Stimulated activated CD4-positive, alpha-beta T cell treated with anti-CD3 and anti-CD28 coated beads, Interleukin-1b, Interleukin-23, amount 100 ng/mL, for 24 hours (primary cell): ENCODE measurements at places on chromosomes 13 and 19.

- no peak for DNase-seq
These were observed 316.8 kb upstream of the KLF12 start for GRCh38 chr13:74450964-74451363.

GRCh38 chr13:111962431-111962891 is 104.5 kb upstream of the SOX1 start:
- DNase-seq, result no peak

DNA sequence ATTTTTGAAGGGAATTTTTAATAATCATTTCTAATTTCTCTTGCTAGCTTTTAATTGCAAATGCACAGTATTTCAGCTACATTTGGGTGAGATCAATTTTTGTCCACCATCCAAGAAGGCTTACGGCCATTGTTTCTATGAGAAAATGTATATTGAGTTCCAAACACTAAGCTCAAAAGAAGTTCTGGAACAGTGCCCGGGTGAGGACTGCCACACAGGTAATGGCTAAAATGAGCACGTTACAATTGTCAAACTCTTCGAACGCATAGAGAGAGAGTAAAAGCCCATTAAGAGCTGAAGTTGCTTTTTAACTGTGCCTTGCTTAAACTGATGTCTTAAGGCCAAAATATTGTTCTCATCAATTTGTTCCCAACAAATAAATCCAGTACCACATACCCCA is 755.0 kb downstream of the DIAPH3 start:
- DNase-seq, result no peak

- peak; percentile 40 for DNase-seq
These were observed 467 bp upstream of the CLN5 start for GRCh38 chr13:76991432-76991795.

- DNase-seq, result no peak
These were observed 148.0 kb downstream of the SIPA1L3 start for GRCh38 chr19:38055010-38055409.

DNA sequence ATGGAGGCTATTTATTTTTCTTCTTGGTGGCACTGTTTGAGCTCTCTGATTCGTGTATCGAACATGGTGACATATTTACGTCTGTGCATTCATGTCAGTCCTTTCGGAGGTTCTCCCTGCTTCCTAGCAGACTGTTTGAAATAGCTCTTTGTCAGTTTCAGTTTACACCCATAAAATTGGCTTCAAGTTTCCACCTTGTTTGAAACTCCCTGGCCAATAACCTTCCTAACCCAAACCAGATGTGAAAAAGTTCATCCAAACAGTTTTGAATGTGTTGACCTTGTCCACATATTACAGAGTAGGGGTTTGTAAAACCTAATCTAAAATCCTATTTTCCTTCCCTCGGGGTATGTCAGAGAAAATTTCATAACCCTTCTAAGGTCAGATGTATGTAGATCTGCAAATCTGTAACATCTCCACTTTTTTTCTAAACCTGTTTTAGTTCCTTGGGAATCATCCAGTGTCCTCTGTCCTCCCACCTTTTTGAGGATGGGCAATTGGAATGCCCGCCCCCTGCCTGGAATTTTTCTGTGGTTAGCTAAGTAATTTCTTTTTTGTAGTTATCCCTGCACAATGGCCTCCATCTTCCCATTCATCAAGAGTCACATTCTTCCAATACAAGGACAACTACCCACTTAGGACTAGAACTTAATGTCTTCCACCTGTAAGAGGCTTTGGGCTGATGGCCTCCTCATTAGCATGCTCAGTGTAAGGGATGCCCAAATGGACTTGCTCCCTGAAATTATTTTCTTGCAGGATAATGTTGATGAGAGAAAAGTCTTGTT is 499.8 kb downstream of the GPC6 start:
- DNase-seq, result no peak

DNA sequence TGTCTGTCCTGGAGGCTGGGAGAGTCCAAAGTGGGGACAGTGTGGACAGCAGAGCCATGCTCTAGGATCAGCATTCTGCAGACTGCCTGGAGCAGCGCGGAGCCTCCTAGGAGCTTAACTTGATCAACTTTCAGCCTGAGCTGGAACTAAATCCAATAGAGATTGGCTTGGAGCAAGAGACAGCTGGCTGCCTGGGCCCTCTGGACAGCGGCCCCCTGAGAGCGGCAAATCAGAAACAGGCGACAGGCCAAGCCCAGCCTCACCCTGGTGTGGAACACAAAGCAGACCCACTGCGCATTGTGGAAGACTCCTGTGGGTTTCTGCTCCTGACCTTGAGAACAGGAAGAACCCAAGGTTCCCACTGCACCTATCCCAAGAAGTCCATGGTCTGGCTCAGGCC is 462.2 kb downstream of the TSHZ3 start:
- no peak for DNase-seq

- DNase-seq, result no peak
These were observed 101.8 kb downstream of the FAM216B start for GRCh38 chr13:42883142-42883541.

- no peak for DNase-seq
These were observed 53.2 kb upstream of the ZNF536 start for GRCh38 chr19:30318936-30319335.

GRCh38 chr13:49569993-49570689 is 15.2 kb downstream of the RCBTB1 start:
- no peak for DNase-seq

- no peak for DNase-seq
These were observed 4.3 kb downstream of the DMKN start for GRCh38 chr19:35509018-35509652.
